ENCODE measurements at places on chromosomes 13 and 19.

GRCh38 chr19:5186293-5187050 is 154.1 kb downstream of the PTPRS start:
- DNase-seq: no peak

DNA sequence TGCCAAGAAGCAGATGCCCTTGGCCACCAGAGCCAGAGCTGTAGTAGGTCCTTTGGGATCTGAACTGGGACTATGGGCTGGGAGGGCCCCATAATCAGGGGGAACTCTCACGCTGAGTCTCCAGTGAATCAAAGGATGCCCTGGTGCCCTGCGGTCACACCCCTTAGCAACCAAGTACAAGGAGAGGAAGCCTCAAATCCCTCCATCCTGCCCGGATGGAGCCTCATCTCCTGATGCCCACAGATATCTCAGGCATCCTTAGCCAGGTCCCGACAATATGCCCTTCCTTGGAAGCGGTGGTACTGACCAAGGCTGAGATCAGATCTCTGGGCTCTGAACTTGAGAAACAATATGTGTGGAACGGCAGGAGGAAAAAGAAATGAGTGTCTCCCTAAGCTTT is 1.7 kb downstream of the PLEKHA4 start:
- DNase-seq: no peak

DNA sequence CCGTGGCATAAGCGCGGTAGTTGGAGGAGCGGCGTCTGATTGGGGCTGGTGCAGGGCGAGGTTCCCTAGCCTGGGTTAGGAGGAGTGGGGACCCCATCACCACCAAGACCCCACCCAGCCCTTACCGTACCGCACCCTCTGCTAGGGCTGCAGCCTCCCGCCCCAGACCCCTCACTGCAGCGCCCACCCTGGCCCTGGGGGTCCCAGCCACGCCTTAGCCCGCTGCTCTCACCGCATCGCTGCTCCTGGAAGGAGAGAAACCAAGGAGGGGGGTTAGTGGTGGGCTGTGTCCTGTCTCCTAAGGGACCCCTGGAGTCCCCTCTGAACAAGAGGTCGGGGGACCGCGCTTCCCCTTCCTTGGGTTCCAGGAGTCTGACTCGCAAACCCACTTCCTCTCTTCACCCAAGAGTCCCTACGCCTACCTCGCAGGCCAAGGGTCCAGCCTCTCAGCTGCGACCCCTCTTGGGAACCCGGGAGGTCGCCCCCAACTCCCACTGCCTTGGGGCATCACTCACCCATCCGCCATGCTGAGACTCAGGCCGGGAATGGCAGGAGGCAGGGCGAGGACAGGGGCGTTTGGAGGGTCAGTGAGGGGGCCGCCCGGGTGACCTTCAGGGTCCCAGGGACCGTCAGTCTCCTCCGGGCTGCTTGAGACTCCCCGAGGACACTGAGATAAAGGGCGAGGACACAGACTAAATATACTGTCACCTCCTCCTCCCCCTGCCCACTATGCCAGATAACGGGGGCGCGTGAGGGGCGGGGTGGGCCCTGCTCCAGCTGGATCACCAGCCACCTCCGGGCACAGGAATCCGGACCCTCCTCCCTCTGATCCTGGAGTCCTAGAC is at the start of gene TNNI3:
TSS of gene TNNI3 (minus strand) at position 669 of the 845 bp plus-strand sequence. CDS start at position 526, 143 bp downstream.
- DNase-seq: no peak

- no peak for DNase-seq
Observed at GRCh38 chr13:48804821-48805601, 151.3 kb downstream of the CYSLTR2 start.

DNA sequence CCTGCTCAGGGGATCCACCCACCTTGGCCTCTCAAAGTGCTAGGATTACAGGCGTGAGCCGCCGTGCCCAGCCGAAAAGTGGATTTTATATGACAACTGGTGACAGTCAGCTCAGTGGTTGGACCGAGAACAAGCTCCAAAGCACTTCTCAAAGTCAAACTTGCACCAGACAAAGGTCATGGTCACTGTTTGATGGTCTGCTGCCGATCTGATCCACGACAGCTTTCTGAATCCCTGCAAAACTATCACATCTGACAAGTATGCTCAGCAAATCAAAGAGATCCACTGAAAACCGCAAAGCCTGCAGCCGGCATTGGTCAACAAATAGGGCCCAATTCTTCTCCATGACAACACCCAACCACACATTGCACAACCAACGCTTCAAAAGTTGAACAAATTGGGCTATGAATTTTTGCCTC is 21.6 kb upstream of the NAA16 start:
- DNase-seq: no peak

GRCh38 chr19:35257113-35257461 is 8.3 kb downstream of the LSR start:
- no peak for DNase-seq

DNA sequence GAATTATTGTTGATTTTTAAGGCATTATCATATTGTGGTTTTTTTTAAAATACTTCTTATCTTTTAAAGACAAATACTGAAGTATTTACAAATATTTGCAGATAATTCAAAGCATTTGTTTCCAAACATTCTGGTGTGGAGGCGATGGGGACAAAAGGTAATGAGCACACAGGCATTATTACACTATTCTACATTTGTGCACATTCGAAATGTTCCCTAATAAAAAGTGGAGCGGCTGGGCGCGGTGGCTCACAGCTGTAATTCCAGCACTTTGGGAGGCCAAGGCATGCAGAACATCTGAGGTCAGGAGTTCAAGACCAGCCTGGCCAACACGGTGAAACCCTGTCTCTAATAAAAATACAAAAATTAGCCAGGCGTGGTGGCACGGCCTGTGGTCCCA is 133.4 kb downstream of the FOXO1 start:
- DNase-seq: no peak

- DNase-seq: peak; percentile 54
Observed at GRCh38 chr19:3075605-3076431, 13.5 kb upstream of the TLE5 start.

- no peak for DNase-seq
Observed at GRCh38 chr19:53224606-53225005, 30.1 kb downstream of the ZNF677 start.

DNA sequence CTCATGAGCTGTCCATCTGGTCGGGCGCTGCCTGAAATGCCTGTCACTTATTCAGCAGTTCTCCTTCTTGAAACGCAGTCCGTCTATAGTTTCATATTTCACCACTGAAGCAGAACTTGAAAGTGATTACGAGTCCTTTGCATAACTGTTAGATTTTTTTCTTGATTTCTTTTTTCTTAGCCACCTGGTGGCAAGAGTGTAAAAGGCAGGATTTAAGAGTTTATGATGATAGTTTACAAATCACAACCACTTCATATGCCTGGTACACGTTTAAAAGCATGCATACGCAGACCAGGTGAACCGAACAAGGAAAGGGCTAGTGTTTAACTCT is 45.8 kb downstream of the GGACT start:
- DNase-seq: no peak

DNA sequence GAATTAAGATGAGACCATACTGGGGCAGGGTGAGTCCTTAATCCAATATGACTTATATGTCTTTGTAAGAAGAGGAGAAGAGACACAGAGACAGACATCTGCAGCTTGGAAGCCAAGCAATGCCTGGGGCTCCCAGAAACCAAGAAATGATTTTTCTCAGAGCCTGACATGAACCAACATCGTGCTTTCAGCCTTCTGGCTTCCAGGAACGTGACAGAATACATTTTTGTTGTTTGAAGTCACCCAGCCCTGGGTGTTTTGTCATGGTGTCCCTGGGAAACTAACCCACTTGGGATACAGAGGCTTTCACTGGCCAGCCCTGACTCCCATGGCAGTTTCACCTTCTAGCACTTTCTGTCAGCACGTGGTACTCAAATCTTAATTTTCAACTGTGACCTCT is 95.3 kb upstream of the SLC10A2 start:
- DNase-seq: no peak

GRCh38 chr13:100662468-100663211 is 12.0 kb downstream of the TMTC4 start:
- no peak for DNase-seq

DNA sequence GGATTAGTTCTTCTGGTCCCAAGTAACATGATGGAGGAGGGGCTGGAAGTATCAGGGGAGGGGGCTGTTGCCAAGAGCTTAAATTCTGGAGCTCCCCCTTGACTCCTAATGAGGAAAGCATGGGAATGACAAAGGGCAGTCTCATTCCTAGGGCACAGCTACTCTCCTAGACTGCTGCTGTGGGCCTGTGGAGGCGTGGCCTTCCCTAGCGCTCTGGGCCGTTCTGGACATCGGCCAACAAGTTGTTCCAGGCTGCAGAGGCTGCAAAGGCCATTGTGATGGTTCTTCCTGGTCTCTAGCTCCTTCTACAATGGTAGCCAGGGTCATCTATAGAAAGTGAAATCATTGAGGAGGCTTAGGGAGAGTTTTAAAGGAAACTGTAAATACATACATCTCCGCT is 916.6 kb downstream of the DIAPH3 start:
- no peak for DNase-seq

GRCh38 chr19:4444765-4445741 is 12.5 kb downstream of the UBXN6 start:
- no peak for DNase-seq

- DNase-seq: no peak
Observed at GRCh38 chr13:39578821-39579291, 24.1 kb downstream of the LHFPL6 start.

- no peak for DNase-seq
Observed at GRCh38 chr19:38228005-38228377, 4.0 kb upstream of the DPF1 start.

DNA sequence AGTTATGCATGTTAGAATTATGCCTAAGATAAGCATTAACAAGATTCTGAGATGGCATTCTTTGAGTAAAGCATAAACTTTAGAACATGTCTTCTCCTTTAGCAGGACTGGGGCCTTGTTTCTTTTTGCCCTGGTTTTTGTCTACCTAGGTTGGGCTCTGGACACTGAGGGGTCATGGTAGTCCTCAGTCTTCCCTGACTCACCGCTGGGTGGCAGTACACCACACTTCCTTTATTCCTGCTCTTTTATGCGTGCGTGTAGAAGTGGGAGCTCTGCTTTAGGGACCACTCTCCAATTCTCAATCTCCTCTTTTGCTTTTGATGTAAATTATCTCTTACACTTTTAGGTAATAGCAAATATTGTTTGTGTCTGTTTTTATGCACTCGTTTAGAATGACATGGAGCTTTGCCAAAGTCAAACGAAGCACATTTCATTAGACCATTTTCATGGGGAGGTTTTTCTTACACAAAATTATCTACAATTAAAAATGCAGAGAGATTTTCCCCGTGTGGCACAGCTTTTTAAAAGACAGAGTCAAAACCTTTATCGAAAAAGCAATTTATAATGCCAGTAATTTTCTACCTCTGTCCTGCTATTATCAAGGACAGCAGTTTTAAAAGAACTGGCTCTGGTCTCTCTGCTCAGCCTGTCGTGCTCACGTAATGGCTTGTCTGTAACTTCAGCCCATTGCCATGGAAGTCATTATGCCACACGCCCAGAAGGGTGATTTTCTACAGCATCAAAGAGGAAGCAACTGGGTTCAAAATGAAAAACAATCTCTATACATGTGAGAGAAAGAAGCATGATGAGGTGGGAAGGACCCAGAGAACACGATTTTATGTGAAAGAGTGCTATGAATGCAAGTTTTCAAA is 413.9 kb downstream of the COG6 start:
- DNase-seq: peak; percentile 45

DNA sequence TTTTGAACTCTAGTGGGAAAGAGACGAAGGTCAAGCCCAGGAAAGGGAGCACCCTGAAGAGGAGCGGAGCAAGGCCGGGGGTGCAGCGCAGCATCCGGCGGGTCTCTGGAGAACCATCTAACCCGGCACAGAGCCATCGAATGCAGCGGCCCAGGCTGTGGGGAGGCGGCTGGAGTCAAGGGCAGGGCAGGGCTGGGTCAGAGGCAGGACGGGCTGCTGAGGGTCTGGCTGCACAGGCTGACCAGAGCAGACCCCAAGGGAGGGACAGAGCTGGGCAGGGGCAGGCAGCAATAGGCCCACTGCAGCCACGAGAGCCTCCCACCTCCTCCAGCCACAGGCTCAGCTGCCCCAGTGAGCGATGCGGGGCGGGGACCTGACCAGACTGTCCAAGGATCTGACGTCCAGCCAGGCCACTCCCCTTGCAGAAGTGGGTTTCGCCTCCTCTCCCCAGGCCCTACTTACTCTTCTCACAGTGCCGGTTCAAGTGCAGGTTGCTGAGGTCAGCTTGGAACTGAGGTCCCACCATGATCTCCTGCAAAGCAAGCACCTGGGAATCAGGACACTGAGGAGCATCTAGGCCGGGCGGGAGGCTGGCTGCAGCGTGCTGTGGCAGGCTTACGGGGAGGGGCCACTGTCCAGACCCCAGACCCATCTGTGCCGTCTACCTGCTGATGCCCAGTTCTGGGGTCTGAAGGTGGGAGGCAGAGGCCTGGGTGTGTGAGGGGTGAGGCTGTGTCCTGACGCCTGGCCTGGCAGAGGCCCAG is 19.2 kb downstream of the MIER2 start:
- no peak for DNase-seq

GRCh38 chr13:96527497-96527896 is 437.6 kb downstream of the HS6ST3 start:
- DNase-seq: no peak

- no peak for DNase-seq
Observed at GRCh38 chr13:39483326-39483725, 119.7 kb downstream of the LHFPL6 start.

- no peak for DNase-seq
Observed at GRCh38 chr19:15399635-15400034, 19.2 kb downstream of the AKAP8L start.

- DNase-seq: no peak
Observed at GRCh38 chr19:15173746-15174404, 26.9 kb downstream of the NOTCH3 start.

DNA sequence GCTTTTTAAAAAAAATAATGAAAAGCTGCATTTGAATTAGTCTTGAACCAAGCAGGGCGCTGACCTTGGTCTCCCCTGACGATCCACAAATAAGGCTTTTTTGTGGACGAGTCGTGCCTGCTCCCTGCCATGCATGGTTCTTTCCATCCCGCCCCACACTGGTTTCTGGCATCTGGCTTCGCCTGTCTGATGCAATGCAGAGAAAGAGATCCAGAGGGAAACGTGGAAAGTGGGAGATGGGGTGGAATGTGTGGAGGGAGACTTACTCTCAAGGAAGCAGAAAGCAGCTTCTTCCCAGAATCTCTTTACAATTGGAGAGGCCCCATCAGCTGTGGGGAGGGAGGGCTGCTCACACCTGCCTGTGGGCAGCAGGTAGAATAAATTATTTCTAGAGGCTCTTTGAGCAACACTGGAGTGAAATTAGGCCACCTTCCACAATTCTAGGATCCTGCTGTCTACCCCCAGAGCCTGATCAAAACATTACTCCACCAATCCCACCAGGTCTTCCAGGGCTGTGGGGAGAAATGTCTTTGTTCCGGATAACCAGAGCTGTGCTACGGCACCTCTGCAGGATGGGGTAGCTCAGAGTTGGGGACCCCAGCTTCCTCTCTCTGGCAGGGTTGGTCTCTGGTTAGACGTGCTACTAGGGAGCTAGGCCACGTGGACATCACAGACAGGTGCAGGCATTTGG is 183.5 kb downstream of the UQCRFS1 start:
- DNase-seq: no peak

DNA sequence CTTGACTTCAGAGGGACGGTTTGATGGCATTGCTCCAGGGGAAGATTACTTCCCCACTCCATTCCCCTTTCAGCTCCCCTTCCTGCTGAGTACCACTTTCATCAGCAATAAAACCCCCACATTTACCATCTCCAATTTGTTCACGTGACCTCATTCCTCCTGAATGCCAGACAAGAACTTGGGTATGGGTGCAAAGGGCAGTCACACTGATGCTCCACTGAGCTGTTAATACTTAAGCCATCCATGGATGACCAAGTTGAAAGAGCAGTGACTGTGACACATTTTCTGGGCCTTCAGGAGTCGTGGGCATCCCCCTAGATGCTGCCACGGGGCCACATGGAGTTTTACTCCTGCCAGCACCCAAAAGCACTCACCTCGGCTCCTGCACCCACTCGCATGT is 93.1 kb downstream of the STOML3 start:
- no peak for DNase-seq

- DNase-seq: no peak
Observed at GRCh38 chr13:28329395-28330158, 165.4 kb downstream of the FLT1 start.
